ENCODE measurements at places on chromosomes 1 and 21.

GRCh38 chr21:38459490-38459889 is 38.8 kb downstream of the ERG start:
- no peak for DNase-seq

DNA sequence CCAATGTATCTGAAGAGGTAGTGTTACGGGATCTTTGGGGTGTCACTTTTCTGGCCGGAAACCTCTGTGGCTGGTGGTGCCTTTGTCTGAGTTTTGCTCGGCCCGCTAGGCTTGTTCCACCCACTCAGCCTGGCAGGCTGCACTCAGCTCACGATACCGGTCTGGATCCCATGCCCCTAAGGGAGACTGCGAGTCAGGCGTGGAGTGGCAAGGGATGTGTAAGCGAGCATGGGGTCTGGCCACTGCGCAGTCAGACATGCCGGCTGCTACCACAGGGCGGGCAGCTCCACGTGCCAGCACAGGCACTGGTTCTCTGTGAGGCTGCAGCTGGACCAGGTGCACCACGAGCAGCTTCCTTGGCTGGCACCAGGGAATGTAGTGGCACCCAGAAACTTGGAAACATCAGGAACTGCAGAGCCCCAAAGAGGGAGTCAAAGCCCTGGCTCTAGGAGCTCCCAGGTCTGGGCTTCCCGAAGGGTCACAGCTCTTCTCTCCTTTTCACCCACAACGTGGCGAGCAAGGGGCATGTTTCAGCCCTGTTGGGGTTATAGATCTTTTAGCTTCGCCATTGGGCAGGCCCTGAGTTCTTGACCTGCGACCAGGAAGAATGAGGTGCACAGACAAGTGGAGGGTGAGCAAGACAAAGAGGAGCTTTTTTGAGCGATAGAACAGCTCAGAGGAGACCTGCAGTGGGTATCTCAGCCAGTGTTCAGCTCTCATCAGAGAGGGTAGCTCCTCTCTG is 23.8 kb upstream of the LRRC8C start:
- no peak for DNase-seq

DNA sequence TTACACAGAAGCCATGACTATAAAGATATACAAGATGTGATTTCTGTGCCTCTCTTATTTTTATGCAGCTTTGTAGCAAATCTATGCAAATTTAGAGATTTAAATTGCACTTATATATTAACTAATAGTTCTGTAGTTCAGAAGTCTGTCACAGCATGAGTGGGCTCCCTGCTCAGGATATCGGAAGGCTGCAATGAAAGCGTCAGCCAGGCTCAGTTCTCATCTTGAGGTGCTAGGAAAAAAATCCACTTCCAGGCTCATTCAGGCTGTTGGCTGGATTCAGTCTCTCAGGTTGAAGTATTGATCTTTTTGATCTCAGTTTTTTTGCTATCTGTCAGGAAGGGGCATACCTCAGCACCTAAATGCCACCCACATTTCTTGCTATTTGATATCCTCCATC is 487.4 kb upstream of the DEPDC1 start:
- DNase-seq: peak; percentile 66

DNA sequence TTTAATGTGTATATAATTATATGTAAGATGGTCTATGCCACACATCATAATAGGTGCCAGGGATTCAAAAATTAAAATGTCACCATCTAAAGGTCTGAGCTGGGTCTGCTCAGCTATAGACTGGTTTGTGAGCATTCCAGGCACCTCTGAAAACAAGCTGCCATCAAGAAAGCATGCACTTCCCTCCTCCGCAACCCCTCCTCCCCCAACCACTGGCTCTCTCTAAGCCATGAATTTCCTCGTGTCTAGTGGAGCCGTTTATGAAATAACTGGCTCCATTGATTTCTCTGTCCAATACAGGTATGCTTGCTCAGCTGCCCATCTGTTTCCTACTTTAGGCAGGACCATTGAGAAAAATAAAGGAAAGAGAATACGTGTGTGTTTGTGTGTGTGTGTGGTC is 522.6 kb upstream of the PLXNA2 start:
- no peak for DNase-seq

DNA sequence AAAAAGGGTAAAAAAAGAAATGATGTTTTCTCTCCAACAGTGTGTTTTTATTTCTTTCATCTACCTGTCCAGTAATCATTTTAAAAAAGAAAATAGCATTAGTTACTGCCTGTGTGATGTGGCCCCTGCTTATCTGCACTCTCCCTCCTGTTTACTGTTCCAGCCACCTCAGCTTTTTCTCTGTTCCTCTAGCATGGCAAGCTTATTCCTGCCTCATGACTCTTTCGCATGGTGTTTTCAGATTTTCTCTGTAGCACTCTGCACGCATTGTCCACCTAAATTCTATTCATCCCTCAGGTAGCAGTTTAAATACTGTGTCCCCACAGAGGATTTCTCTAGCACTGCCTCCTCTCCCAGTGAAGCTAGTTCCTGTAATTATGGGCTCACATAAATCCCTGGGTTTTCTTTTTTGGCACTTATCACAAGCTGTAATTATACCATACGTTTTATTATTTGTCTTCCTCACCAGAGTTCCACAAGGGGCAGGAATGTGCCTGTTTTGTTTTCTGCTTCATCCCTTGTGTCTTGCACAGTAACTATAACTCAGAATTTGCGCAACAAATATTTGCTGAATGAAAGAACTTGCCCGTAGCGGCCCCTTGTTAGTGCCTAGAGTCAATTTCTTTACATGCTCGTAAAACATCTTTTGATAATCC is 51.4 kb upstream of the LRIG2 start:
- no peak for DNase-seq

DNA sequence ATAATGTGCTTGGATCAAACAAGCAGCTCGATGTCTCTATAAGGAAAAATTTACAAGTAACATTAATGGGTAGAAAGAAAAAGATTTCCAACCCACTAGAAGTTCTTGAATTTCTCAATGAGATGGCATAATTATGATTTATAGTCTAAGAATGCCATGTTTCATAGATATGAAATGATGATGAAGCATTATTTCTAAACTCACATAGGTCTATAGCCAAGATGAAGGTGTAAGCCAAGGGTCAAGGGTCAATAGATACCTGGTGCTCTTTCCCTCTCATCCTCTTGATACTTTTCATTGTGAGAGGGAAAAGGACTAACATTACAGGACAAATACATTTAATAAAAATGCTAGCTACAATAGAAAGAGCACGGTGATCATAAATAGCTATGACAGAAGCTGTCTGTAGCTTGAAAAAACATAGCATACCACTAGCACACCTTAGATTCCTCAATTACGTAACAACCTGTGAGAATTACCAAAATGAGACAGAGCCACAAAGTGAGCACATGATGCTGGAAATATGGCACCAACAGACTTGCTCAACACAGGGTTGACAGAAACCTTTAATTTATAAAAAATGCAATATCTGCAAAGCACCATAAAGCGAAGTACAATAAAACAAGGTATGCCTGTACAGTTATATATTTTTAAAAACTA is 26.3 kb upstream of the F13B start:
- DNase-seq: no peak

GRCh38 chr1:63322944-63323864 is 837 bp downstream of the FOXD3 start:
- no peak for DNase-seq

GRCh38 chr1:219555806-219556205 is 57.1 kb downstream of the ZC3H11B start:
- DNase-seq: peak; percentile 1

GRCh38 chr1:199593475-199593874 is 434.0 kb upstream of the NR5A2 start:
- DNase-seq: no peak

DNA sequence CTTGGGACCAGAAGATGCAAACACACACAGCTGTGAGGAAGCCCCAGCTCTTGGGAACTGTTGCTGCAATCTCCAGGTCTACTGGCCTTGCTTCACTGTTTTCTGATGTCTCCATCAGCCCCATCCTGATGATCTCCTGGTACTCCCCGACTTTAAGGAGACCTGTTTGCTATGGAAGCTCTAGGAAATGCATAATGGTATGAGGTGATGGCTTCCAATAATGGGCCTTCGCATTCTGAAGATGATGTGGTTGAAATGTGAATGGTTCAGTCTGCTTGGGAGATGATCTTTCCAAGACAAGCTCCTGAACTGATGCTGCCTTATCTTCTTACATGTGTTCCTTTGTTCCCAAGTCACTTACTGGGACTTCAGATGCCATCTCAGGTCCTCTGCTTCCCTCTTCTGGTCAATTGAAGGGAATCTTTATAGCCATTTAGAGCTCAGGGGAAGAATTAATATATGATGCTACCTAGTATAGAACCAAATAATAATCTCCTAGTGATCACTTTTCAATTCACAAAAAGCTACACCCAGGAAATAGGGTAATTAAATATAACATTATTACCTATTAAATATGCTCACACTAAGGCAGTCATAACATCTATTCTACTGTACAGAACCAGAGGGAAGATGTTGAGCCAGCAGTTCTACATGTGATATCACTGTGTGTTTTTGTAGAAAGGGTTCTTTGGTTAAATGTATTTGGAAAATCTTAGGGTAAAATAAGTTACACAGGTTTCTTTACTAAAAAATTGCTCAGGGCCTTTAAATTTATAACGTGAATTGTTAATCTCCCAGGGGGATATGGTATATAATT is 73.9 kb upstream of the VTCN1 start:
- DNase-seq: no peak

DNA sequence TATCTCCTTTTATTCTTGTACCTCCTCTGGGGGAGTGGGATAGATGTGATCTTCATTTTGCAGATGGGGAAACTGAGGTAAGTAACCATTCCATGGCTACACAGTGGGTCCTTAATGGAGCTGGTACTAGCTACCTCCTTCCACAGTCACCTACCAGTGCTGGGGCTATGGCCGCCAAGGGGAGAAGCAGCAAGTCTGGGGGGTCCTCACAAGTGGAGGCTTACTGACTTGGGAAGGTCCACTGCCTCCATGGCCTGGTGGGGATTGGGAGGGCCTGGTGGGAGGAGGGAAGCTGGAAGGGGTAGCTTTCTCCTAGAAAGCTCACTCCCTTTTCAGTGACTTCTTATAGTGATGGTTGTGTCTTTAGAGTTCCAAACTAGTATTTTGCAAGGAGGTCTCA is 5.9 kb upstream of the FOXO6 start:
- no peak for DNase-seq

DNA sequence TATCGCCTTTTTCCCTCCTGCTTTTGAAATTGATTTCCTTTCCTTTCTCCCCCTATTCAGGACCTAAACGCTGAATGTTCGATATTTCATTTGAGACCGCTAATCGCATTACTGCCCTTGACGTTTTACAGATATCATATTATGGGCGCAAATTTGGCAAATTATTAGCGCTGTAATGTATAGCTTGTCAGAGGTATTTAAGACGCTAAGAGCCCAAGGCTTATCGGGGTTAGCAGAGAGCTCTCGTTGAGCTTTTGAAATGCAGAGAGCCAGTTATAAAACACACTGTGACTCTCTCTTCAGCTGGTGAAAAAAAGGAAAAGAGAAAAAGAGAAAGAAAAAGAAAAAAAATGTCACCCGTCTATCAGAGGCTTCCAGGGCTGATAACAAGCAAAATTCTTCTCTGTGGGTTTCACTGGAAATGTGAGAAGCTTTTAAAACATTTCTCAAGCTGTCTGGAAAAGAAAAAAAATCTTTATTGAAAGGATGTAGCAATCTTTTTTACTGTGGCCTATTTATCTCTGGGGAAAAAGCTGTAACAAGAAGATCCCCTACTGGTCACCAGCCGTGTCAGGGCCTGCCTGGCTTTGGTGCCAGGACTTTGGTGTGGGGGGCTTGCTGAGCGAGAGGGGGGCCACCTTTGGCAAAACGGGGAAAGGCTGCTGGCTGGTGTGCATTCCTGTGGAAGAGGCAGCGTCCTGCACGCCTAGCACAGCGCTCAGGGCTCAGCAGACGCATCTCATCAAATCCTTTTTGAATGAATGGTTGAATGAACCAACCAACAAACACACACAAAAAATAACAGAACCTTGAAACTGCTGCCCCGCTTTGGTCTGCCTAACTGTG is 119.8 kb downstream of the RNF220 start:
- DNase-seq: no peak

GRCh38 chr1:50214717-50215116 is 106.0 kb downstream of the ELAVL4 start:
- DNase-seq: no peak

Data from caudate nucleus (tissue), 63 donors.